ENCODE measurements at places on chromosomes 11 and 22.

- no peak for DNase-seq
These were observed 123.5 kb downstream of the UVRAG start for GRCh38 chr11:75938543-75938942.

DNA sequence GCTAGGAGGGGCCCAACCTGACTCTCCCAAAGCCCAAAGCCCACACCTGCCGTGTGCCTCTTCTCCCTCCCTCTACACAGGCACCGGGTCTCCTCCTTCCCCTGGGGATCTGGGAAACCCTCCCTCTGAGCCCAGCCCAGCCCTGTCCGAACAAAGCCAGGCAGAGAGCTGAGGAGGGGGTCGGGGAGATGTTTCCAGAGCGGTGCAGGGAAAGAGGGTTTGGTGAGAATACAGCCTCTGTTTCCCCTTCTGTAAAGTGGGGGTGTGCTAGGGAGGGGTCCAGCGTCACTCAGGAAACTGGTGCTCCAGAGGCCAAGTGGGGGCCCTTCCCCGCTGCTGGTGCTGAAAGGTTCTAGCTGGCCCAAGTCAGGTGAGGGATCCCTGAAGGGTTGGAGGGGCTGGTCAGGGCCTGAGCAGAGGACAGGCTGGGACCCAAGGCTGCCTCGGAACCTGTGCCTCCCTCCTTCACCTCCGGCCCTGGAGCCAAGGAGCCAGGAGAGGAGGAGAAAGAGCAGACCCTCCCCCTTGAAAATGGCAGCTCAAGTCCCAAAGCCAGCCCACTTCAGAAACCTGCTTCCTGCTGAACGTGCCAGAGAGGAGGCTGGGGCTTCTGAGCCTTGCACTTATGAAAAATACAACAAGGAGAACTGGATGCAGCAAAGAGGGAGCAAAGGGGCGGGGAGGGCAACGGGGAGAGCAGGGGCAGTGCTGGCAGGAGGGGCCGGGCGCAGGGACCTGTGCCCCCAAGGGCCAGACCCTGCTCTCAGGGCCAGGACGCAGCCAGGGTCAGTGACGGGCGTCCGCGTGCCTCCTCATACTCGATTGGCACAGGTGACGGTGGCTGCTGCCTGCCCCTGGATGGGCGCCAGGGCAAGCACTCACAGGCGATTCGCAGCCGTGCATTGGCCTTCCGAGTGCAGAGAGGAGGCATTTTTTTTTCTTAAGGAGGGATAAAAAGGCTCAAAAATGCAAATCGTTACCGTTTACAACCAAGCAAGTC lies 43.2 kb downstream of the MACROD1 start:
- DNase-seq: peak; percentile 44

- no peak for DNase-seq
These were observed 309.2 kb downstream of the BRD1 start for GRCh38 chr22:49518436-49518970.

GRCh38 chr11:61413496-61413895 lies 16.3 kb downstream of the CPSF7 start:
- DNase-seq: no peak

GRCh38 chr11:69088676-69089146 lies 40.0 kb downstream of the TPCN2 start:
- DNase-seq: peak; percentile 74

DNA sequence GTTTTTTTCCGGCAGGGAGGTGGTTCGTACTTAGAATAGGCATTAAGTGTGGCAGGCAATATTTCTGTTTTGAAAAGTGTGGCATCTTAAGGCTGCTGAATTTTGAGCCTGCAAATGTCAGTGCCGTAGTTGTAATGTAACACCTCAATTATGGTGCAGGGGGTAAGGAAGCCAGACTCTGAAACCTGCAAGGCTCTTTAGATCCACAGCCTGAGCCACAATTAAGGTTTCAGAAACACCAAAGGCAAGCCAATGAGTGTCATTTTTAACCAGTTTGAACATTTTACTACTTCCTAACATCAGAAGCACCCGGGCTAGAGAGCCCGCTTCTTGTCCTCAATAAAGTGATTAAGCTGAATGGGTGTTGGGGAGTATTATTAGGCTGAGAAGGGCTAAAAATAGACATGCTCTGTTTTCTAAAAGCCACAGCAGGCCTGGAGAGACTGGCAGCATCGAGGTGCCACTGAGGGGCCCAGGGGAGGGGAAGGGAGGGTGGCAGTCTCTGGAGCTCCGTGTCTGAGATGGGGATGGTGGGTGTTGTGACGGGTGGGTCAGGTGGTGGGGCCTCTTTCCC lies 113.4 kb downstream of the ZBTB16 start:
- peak; percentile 58 for DNase-seq

DNA sequence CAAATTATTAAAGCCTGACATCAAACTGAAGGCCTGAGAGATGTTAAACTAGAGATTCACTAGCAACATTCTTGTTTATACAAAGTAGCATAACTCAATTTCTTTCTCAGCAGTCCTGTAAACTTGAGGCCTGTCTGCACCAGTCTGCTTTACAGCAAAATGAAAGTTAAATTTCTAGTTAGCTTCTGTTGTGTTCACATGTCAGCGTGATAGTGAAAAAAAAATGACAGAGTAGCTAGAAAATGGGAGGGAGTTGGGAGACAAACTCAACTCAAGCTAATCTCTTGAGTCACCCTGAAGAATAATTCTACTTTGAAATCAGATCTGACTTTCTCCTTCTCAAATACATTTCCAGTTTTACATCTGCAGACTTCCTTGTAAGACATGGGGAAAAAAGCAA lies 6.5 kb downstream of the RBFOX2 start:
- DNase-seq: no peak

- peak; percentile 34 for DNase-seq
These were observed at the start of gene RTN4R for GRCh38 chr22:20268279-20269012. Gene RTN4R, minus strand, starts transcription at chr22:20268318. Its CDS starts 226 bp downstream, at chr22:20268092.

- DNase-seq: no peak
These were observed 263.6 kb upstream of the NCAM1 start for GRCh38 chr11:112697391-112698178.

DNA sequence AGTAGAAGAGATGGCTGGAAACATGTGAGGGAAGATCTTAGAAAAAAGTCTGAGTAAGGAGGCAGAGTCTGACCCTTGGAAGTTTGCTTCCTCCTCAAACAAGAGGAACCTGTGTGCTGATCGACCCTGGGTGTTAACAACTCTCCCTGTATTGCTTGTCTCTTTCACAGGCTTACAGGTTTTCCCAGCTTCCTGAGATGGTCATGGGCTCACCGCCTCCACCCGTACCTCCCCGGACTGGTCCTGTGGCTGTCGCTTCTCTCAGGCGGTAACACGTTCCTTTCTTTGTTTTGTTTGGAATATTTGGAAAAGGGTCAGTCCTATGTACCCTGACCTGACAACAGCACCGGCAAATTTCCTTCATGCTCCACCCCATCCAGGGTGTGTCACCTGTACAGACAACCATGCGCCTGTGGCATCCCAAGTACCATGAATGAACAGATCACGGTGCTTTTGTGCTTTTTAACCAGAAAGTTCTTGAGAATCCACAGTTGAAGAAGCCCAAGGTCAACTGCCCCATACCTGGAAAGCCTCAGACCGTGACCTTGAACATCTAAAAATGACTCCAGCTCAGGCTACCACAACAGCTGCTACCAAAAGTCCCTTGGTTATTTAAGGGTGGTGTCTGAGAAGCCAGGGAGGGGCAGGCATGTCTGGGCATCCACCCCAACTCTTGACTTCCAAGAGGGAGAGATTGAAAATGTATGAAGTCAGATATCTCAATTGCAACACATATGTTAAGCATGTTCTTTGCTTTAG lies 44.6 kb downstream of the C11orf91 start:
- no peak for DNase-seq

GRCh38 chr11:121961321-121961801 lies 154.7 kb downstream of the BLID start:
- no peak for DNase-seq

- no peak for DNase-seq
These were observed 28.3 kb upstream of the UPB1 start for GRCh38 chr22:24466716-24467328.

DNA sequence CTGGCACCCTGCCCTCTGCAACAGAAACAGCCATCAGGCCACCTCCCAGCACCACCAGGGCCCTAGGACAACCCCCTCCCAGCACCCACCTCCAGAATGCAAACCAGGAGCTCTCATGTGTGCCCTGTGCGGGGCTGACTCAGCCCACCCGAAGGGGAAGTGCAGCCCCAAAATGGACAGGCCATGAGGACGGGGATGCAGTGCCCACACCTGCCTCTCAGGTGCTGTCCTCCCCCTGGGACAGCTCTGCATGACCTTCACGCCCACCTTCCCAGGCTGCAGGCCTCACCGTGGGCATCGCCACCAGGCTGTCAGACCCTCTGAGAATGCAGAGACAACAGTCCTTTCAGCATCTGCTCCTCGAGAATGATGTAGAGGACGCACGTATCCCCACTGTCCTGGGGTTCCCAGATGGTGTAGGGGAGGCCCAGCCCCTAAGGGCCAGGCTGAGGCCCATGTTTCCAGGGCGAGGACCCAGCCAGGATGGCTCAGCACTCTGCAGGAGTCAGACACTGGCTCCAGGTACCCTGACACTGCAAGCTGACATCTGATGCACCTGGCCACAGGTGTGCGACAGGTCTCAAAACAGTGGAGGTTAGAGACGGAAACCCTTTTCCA lies 13.5 kb downstream of the MOB2 start:
- DNase-seq: no peak

DNA sequence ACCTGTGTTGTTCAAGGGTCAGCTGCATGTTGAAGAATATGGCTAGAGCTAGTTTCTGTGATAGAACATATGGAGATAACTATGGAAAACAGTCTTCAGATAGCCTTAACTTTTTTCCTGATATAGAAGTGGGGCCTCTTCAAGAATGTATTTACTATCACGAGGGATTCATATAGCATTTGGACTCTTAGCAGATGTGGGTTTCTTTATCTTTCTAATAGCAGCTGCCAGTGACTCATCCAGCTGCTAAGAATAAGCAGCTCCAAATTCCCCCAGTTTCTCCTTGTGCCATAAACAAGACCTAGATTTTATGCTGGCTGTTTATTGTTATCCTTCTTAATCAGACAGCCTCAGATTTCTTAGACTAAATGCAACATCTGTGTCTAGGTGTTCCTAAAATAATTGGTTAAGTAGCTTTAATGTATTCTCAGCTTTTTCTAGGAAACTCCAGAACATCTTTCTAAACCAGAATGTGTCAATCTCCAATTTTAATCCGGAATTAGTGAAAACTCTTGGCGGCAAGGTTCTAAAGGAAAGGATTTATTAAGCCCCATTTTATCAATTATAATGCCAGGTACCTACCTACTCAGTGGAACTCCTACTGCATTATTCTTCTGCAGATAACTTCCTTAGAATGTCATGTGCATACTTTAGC lies 119.8 kb downstream of the CSTPP1 start:
- DNase-seq: no peak

DNA sequence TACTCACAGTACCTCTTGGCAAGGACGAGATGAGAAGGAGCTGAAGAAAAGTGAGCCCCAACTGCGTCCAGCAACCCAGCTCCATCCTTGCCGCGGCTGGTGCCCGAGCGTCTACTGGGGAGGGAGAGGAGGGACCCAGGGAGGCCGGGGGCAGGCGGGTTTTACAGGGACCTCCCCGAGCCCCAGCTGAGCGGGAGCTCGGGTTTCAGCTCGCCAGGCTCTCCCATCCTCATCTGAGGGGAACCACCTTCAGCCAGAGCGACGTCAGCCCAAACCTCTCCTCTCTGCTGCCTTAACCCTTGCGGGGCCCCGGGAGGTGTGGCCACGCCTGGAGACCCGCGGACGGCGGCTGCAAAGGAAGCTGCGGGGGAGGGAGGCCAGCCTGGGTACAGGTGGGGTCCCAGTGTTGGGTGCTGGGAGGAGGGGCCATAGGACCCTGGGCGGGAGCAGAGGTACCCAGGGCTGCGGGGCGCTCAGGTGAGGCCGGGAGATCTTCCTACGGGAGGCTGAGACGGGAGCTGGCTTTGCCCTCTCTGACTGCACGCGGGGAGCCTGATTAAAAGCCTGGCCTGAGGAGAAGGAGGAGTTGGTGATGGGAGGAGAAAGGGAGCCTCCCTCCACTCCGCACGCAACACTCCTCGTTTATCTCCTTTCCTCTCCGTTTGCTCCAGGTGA lies at the start of gene PAMR1:
PAMR1 (minus strand) TSS at position 116 of the 675 bp plus-strand sequence; CDS start at position 85, 31 bp downstream.
- no peak for DNase-seq

DNA sequence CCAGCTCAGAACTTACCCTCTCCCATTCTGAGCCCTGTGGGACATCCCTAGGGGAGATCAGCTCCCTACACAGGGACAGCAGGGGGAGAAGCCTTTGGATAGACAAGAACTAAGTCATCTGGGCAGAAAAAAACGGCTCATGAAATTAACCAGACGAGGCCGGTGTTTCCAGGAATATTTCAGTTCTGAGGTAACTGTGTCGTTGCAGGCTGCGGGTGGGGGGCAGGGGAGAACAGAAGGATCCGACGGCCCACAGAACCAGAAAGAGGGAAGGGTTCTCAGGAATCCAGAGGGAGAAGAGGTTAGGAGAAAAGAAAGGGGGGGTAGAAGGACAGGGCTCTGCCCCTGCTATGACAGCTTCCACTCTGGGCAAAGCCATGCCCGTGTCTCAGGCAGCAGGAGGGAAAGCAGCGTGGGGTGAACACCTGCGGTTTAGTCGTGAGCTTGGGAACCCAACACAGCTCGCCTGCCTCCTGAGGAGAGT lies 3.6 kb downstream of the CLCF1 start:
- no peak for DNase-seq

DNA sequence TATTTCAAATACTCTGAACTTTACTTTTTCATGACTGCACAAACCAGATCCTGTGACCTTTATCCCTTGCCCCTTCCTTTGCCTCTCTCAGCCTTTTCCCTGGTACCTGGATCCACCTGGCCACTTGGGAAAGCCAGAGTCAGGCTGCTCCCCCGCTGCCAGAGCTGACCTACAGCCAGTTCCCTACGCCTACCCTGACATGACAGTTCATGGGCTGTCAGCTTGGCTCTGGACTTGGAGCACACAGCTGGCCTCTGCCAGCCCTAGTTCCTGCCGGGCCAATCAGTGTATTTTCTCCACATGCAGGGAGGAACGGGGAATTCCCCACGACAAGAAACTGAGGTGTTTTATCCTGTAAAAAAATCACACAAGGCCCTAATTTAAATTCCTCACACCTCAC lies 382.6 kb downstream of the INSC start:
- no peak for DNase-seq

GRCh38 chr11:114559425-114560310 lies at the start of gene NXPE1:
Gene NXPE1, minus strand, starts transcription at chr11:114559881. Its CDS starts 8,680 bp downstream, at chr11:114551201.
- no peak for DNase-seq

DNA sequence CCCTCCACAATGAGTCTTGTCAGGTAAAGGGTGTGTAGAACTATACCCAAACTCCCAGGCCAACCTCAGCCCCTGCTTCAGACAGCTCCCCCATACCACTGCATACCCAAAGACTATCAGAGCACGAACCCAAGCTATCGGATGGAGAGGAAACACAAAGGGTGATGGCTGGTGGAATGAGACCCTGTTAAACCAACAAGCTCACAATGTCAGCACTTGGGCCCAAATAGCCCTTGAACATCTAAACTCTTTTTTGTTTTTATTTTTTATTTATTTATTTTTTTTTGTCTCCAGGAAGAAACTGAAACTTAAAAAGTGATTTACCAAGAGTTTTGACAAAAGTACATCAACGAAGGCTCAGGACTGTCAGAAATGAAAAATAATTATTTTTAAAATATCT lies 10.6 kb downstream of the DGCR2 start:
- no peak for DNase-seq
